Activated CD8-positive, alpha-beta memory T cell treated with anti-CD3 and anti-CD28 coated beads for 1 hour (primary cell): ENCODE measurements at places on chromosomes 7 and 10.

DNA sequence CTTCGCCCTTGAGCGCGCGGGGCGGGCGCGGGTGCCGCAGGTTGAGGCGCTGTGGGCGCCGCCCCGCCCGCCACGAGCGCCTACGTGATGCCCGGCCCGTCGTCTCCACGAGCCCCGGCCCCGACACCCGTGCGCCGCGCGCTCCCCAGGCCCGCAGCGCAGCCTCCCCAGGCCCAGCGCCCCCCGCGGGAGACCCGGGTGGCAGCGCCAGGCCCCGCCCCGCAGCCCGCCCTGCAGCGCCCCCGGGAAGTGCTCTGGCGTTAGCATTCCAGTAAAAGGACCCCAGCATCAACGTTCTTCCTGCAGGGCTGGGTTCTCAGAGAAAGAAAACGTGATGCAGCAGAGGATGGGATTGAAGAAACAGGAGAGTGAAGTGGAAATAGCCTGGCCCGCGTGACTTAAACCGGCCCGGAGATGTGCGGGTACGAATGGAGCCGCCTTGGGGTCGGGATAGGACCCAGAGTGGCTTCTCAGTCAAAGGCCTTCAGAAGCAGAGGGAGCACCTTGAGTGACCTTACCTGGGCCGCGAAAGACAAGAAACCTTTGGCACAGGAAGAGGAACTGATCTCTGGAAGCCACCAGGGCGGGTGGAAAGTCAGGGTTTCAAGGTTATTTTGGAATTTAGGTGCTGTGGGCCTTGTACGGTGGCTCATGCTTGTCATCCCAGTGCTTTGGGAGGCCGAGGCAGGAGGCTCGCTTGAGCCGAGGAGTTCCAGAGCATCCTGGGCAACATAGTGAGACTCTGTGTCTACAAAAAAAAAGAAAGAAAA is 1.8 kb downstream of the PFKP start:
- no peak for DNase-seq

DNA sequence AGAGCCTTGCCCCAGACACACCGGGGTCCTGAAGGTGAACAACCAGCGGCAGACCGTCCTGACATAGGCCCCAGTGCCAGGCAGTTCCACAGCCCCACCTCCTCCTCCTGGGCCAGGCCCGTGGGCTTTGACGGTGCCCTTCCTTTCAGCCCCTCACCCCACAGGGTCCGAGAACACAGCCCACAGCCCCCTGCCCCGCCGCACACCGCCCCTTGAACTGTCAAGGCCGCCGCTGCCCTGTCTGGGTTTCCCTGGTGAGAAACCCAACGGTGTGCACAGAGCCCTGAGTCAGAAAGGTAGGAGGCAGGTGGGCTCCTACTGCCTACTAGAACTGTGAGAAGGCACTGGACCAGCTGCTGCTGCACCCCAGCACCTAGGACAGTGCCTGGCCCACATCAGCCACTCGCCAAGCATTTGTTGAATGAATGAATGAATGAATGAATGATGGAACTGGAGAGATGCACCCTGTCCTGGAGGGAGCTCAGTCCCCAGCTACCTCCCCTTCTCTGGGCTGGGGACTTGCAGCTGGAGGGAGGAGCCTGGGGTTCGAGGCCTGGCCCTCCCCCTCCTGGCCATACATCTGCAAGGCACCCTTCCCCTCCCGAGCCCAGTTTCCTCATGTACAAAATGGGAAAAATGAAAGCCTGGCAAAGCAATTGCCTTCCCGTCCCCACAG is 117.9 kb downstream of the SLIT1 start:
- DNase-seq = no peak

GRCh38 chr7:32163141-32163806 is 93.1 kb upstream of the PDE1C start:
- no peak for DNase-seq

DNA sequence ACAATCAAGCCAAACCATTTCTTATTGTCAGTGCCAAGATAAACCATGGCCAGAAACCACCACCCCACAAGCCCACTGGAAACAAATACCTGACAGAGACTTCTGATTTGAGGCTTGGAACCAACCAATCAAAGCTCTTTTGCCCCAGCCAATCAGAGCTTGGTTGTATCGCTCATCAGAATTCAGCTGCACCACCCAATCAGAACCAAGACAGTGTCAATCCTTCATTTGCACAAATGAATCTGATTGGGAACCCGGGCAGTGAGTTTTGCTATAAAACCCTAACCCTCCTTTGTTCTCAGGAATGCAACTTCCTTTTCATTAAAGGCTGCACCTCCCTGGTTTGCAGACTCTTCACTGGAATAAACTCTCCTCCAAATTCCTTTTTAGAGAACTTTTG is 87.4 kb downstream of the ELAPOR2 start:
- no peak for DNase-seq

DNA sequence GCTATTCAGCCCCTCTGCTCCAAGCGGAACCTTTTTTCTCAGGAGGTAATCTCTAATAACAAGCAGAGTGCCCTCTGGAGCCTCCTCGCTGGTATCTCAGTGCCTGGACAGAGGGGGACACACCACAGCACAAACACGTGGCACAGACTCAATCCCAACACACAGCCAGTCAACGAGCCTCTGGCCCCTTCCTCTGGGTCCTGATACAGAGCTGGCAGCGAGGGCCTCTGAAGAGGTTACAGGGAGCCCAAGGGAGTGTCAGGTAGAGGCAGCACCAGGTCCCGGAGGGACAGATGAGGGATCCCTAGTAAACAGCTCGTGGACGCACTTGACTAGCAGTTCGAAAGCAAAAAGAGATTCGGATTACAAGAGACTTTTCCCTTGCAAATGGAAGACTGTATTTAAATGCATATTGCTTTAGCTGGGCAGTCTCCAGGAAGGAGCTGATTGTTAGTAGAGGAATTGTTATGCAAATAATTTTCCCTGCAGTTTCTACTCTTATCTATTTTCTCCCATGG is 14.1 kb downstream of the CXCL12 start:
- DNase-seq = no peak

DNA sequence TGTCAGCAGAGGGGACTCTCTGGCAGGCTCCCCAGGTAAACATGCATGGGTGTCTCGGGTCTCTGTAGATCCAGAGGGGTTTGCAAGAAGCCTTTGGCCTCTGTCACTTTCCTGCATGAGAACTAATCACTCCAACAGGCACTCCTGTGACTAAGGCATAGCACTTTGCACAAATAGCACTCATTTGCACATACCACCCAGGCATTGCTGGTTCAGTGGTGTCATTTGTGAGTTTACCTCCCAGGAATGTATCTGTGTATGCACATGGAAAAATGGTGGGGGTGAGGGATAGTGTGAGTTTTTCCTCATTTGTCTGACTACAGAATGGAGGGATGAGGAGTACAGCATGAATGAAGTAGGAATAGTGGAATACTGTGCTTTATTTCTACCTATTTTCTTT is 39.5 kb downstream of the CNNM1 start:
- DNase-seq = no peak

GRCh38 chr7:44884621-44885393 is 523 bp downstream of the PURB start:
- peak; percentile 33 for DNase-seq

DNA sequence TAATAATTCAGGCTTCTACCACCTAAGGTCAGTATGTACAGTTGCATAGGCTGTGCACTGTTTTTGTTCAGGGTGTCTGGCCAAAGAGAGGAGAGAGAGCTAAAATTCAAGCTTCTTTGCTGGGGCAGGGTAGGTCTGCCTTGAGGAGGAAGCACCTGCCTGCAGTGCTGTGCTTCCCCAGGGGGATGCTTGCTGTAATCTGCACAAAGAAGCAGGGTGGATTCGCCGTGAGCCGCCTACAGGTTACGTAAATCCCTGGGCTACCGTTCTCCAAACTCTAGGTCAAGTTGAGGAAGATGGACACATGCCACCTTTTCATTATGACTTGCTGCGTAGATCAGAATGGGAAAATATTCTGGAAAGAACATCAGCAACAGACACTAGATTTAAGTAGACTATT is 543.3 kb downstream of the TNS3 start:
- no peak for DNase-seq

DNA sequence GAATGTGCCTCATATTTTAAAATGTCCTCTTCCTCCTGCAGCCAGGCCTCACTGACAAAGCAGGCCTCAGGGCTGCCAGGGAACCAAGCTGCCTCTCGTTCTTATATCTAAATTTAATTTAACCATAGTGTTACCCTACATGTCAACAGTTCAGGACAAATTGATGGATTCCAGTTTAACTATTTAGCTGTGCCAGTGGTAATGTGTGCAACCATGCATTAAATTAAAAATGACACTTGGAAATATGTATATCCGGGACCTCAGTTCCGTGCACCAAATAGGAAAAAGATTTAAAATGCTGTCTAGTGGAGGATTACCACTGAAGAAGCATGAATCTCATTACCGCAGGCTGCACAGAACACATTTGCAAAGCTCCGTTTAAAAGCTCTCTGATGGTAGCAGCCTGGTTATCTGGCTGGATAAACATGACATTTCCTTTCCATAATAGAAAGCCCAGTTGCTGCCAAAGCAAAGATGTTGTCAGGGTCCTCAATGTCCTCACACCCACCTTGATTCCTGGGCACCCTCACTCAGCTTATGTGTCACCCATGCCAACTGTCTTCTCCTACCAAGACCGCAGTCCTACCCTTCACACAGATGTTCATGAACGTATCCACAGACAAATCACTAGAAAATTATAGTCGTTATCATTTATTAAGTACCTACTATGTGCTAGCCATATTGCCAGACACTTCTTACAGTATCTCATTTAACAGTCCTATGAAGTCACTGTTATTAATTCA is 73.3 kb upstream of the FRMD4A start:
- no peak for DNase-seq

GRCh38 chr10:62778125-62778524 is 26.4 kb upstream of the ADO start:
- no peak for DNase-seq

GRCh38 chr7:122791959-122792545 is 89.3 kb upstream of the RNF148 start:
- DNase-seq = no peak

GRCh38 chr7:158245724-158246041 is 341.9 kb downstream of the PTPRN2 start:
- no peak for DNase-seq

GRCh38 chr7:68009716-68010115 is 1013.1 kb downstream of the TYW1 start:
- no peak for DNase-seq

DNA sequence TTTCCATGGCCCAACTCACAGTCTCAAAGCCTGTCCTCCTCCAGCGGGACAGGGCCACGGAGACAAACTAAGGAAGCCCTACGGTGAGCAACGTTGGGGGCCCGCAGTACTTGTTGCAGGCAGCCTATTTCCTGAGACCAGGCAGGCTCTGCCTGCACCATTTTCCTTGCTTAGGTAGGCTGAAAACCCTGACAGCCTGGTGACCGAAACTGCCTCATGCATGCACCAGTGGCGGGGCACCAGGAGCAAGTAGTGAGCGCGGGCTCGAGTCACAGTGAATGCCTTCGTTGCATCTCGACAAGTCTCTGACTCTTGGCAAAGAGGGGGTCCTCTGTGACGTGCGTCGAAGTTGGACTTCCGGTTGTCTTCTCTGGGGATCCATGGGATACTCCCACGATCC is 23.3 kb upstream of the ZNF273 start:
- DNase-seq = no peak

GRCh38 chr10:50404021-50404773 is 152.9 kb upstream of the ASAH2 start:
- DNase-seq = no peak

GRCh38 chr7:121076350-121077164 is 88.0 kb downstream of the CPED1 start:
- DNase-seq = no peak

- DNase-seq = no peak
Measured at GRCh38 chr7:90266808-90267207, 21.8 kb downstream of the CFAP69 start.

GRCh38 chr10:125641398-125641797 is 41.6 kb downstream of the TEX36 start:
- DNase-seq = no peak

DNA sequence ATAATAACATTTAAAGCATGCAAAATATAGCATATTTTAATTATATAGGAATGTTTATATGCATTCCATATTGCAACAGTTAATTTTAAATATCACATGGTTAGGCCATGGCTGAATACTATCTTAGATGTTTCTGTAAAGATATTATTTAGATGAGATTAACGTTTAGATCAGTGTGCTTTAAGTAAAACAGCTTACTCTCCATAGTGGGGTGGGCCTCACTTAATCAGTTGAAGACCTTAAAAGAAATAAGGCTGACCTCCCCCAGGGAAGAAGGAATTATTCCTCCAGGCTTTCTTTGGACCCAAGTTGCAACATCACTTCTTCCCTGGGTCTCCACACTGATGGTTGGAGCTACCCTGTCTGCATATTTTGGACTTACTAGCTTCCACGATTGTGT is 1246.5 kb downstream of the TYW1 start:
- DNase-seq = no peak

GRCh38 chr10:80472234-80473095 is 18.4 kb downstream of the TSPAN14 start:
- DNase-seq = no peak

DNA sequence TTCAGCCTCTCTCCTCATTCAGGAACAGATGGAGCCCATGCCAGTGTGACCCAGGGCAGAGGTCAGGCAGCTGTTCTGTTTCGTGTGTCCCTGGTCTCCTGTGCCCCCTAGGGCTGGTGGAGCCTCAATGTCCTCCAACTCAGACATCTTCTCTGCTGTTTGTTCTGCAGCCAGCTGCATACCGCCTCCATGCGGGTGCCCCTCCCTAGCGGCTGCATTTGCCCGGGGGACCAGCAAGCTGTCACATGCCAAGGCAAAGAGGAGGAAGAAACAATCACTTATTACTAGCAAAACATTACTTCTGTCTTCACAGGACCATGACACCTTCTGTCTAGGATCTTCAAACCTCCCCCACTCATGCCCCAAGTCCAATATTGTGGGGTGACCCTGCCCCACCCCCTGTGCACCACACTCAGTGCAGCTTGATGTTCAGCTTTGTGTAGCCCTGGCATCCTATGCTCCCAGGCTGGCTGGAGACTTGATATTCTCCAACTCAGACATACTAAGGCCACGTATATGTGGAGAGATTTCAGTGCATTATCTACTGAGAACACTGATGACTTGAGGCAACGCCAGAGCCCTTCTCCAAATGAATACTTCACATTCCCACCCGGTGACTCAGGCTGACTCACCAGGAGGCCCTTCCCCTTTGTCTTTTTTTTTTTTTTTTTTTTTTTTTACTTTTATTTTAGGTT is 188.9 kb downstream of the SKIDA1 start:
- DNase-seq = no peak

- DNase-seq = no peak
Measured at GRCh38 chr7:30726296-30727006, 25.5 kb upstream of the INMT start.

- DNase-seq = no peak
Measured at GRCh38 chr7:137888241-137888640, 41.5 kb upstream of the DGKI start.

DNA sequence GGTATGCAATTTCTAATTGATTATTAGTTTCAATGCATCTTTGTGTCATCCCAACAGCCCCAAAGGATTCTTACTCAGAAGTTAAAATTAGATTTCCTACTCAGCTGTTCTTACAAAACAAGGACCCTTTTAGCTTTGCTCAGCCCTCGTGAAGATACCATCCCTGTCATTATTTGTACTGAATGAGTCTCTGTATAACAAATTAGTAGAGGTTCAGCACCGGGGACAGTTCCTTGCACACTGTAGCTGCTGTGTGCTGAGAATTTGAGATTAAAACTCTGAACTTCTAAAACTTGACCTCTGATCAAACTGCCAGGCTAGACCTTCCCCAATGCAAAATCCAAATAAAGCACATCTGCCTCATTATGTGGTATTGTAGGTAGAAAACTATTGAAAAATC is 299.1 kb downstream of the LHFPL3 start:
- DNase-seq = no peak

GRCh38 chr10:34217524-34217923 is 597.6 kb downstream of the PARD3 start:
- DNase-seq = no peak
